ENCODE measurements at places on chromosomes 2 and 18. TPM values are rescaled to one million over a fixed set of nuclear protein-coding genes. Genes with fewer than 3 reads are reported as not detected.
A peak's percentile ranks its signal among the peaks of the same experiment; 100 is the strongest.

Gene NPAS2
- 11.7 TPM for total RNA-seq

Gene FOSL2
- 54.8 TPM for total RNA-seq

DNA sequence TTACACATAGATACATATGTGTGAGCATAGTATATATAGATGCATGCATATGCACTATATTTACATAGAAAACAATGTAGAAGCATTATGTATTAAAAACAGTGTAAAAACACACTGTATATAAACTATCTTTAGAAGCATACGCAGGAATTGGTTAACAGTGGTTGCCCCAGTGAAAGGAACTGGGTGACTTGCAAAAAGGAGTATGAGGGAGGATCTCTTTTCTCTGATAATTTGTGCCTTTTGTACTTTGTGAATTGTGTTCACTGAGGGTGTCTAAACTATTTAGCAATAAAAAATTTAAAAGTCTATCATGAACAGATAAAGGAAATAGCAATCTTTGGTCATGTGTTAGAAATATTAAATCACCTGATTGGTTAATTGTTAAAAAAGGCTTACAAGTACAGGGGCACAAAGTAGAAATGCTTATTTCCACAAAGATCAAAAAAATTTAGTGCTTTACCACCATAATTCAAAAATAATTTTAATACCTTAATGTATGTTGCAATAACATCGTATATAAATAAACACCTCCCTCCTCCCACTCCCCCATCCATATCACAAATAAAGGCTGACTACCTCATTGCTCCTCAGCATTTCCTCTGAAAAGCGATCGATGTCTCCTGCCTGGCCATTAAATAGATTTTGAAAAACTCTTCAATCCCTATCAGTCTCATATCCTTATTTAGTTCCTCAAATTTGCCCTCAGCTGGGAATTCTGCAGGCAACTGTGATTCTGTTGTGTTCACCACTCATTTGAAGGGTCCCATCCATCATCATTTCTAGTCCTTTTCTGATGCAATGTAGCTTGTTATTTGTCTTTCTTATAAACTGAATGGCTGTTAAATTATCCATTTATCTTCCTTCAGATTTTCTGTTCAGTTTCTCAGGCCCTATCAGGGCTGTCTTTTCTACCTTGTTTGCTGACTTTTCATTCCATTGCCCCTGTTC lies 257.3 kb downstream of the AGPS start:
- DNase-seq = no peak

GRCh38 chr2:59461127-59461526 lies 1092.3 kb downstream of the BCL11A start:
- DNase-seq = no peak

DNA sequence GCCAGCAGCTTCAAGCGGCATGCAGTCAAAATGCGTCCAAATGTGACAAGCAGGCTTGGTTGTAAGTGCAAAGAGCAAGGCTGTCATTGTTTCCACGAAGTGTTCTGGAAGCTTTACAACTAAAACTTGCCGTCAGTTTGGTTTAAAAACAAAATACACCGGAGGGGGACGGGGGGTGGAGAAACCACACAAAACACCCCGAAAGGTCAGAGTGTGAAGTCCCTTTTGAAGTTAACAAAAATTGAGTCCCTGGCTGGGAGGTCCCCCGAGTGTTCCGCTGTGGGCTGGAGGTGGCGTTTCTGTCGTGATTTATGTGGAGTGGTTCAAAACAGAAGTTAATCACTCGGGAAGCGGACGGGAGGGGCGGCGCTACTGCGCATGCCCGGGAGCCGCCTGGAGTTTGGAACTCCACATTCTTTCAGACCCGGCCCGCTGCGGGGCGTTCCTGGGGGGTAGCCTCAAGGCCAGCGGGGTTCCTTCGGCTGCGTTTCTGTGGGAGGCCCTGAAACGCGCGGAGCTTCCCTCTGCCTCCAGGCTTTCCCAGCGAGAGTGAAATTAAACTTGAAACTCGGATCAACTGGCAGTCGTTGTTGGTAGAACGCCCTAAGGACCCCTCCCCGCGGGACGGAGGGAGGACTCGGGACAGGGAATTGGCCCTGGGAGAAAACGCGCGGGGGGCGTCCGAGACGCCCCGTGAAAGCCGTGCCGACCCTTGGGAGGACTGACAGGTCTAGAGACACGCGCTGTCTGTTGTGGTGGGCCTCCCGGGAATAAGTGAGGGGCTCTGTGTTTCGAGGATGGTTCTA lies 1.4 kb downstream of the TGIF1 start:
- DNase-seq = peak; percentile 93

Gene ZNF2
- total RNA-seq = 4.6 TPM

Gene AGXT
- total RNA-seq = not detected

DNA sequence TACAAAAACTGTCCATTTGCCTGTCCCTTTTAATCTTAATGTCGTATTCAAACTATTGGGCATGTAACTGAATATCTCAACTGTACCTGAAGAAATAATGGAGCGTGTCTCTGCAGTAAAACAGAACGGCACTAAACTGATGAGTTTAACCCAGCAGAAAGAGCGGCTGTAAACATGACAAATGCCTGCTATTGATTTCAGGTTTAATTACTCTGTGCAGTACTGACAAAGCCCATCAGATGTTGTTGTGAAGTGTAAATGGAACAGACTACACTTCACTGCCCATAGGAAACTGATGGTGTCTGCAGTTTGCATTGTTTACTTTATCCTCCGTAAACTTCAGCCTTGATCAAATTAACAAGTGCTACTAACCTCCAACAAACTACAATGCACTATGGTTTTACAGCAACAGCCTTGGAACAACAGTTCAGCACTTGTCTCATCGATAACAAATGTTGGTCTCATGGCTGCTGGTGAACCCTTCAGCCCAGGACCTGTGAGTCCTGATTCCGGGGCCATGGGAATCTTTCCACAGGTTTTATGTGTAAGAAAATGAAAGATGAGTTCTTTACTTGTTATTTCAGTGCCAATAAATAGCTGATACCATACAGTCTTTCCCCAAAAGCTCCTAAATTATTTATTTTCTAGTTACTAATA lies 316.5 kb downstream of the CCDC178 start:
- no peak for DNase-seq

Gene KLHL41
- total RNA-seq = 0.20 TPM
